ENCODE measurements at places on chromosomes 2 and 18.

DNA sequence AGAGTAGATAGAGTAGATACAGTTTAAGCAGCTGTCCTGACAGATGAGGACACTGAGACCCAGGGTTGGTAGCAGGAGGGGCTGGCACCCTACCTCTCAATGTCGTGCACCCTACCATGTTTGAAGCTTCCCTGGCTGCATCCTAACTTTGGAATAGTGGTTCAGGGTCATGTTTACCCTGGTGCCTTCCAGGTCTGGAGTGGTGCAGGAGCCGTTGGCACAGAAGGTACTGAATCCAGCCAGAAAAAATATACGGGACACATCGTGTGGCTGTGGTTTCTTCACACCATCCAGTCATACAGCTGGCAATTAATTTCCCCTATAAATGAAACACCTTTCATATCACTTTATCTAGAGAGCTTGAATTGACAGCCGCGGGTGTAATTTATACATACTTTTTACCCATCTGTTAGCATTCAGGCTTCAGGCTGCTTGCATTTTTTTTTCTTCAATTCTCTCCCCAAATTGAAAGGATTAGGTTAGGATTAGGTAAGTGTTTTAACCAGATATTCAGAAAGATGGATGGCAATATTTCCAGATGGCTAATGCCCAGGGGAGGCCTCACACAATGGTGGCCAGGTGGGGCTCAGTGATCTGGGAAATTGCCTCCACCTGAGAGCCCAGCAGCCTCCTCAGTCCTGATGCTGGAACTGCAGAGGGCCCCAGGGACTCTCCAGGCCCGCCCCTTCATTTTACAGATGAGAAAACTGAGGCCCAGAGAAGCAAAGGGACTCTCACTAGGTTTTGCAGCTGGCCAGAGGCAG, 127.0 kb downstream of the CELF4 start:
- DNase-seq, result no peak

- no peak for DNase-seq
These were observed 72.2 kb upstream of the SLC4A10 start for GRCh38 chr2:161552015-161552414.

DNA sequence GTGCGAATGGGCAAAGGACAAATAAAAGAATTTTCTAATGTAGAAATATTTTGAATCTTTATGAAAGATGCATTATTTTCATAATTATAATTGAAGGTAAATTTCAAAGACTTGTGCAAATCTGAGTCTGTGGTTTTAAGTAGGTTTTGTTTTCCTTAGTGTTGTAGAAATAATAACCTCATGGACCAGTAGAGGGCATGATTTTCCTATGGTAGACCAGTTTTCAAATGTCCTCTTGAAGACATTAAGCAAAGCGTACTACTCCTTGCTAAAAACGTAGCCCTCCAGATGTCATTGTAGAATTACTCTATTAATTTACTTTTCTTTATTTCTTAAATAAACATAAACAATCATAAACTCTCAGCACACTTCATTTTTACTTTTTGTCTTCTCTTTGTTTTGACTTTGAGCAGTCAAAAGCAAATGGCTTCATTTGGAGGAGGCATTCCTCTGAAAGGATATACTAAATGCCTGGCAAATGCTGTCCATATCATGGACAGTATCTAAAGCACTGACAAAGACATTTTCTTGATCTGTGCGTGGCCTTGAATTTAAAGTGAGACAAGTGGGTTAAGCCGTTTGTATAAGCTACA, 85.8 kb upstream of the FAM237A start:
- no peak for DNase-seq

DNA sequence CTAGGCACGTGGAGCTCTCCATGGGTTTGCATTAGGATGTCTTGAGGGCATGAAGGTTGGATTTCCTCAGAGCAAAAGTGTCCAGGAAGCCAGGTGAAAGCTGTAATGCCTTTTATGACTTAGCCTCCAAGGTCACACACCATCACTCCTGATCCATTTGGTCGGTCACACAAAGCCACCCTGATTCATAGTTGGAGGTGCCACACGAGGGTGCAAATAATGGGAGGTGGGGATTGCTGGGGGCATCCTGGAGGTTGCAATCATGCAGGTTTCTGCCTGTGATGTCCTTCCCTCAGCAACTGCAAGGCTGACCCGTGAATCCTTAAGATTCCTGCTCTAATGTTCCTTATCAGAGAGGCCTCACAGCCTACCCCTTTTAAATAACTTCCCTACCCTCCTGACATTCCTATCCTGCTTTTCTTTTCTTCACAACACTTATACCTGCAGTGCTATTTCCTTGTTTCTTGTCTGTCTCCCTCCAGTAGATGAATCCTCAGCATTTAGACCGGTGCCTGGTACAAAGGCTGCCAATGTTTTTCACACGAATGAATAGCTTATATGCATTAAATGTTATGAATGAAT, 97.1 kb downstream of the LIPG start:
- DNase-seq, result no peak

DNA sequence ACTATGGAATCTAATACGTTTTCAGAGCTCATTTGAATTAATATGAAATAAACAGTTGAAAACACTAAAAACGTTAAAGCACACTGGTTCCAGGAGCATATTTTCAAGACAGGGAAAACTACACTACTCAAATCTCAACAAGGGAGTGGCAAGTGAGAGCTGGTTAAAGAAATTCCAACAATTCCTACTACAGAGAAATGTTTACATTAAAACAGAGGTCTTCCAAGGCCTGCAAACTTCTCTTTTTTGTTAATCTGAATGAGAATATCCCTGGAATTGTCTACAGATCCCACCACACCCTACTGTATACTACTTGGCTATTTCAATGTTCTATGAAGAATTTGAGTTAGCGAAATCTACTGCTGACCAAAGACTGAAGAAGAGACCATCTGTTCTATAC, 231.5 kb downstream of the ZEB2 start:
- no peak for DNase-seq

GRCh38 chr2:86628091-86628522, 4.4 kb upstream of the RNF103 start:
- DNase-seq, result no peak

DNA sequence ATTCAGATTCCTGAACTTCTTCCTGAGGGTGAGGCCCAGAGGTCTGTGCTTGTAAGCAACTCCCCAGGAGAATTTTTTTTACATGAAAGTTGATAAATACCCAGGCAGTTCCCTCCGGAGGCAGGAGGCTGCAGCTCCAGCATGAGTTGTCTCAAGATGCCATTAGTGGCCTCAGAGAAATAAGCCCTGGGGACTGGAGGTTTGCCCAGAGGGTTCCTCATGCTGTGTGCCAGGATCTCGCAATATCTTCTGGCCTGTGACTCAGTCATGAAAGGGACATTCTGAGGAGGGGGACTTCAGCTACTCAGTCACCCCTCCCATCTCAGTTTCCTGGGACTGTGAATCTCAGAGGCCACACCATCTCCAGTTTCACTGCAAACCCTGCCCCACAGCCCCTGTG, 49.9 kb downstream of the LYPD1 start:
- no peak for DNase-seq

DNA sequence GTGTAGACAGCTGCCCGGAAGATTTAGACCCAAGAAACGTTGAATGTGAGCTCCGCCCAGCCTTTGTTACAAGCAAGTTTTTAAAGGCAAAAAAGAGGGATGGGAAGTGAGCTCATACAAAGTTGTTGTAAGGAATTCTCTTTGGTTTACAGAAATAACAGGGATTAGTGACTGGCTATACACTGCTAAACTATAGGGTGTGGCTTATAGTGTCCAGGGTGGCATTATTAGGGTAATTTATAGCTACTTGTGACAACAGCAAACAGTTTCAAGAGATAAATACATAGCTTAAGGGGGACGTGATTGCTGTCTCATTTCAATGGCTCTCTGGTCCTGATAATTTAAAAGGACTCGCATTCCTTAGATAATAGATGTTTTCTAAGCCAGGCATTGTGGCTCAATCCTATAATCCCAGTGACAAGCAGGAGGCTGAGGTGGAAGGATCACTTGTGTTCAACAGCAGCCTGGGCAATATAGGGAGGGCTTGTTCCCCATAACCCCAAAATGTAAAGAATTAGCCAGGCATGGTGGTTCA, 66.5 kb upstream of the TGIF1 start:
- no peak for DNase-seq

DNA sequence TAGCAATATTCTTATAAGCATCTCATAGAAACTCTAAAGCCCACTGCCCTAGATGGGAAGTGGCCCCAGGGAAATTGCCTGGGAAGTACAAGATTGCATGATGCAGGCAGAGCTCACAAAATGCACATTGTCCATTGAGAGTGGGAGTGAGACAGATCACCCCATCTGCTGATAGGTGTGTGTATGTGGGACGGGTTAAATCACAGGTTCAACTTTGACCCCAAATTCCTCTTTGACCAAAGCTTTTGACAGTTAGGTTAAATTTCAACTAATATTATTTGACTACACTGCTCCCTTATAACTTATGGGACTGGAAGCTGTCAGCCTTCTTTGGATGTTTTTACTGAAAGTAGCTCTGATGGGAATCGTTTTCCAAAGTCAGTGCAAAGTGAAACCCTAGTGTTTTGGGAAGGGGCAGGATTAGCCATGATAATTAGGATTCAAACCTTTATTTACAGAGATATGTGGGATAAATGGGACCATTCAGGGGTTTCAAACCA, 11.4 kb upstream of the FABP1 start:
- no peak for DNase-seq

DNA sequence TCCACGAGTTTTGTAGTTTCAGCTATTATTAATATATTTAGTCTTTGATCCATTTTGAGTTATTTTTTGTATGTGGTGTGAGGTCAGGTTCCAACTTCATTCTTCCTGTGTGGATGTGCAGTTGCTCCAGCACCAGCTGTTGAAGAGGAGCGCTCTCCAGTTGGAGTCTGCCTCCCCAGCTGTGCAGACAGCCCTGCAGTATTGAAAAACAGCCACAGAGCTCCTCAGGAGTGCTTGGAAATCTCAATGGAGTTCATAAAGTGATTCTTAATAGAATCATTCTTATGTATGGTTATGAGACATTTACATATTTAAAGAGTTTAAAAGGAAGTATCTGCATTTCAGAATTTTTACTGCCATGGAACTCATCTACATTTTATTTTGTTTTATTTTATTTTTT, 17.3 kb downstream of the DGKD start:
- no peak for DNase-seq

- no peak for DNase-seq
These were observed 131.9 kb upstream of the SPATS2L start for GRCh38 chr2:200174433-200175216.

- no peak for DNase-seq
These were observed 356.1 kb upstream of the ZEB2 start for GRCh38 chr2:144876013-144876412.

- DNase-seq, result no peak
These were observed 156.2 kb downstream of the CCDC148 start for GRCh38 chr2:158300394-158300793.

DNA sequence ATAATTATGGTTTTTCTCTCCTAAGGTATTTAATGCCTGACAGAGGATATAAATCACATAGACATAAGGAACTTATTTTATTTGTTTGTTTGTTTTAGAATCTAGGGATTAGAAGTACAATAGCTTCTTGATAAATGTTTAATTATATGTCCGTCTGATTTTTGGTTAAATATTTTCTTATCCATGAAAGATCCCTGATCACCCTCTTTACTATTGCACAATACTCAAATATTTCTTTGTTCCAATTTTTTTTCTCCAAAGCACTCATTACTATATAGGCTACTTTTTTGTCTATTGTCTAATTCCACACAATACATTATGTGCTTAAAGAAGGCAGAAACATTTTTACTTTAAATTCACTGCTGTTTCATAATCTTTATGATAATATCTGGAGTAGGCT, 875.8 kb downstream of the TDRD15 start:
- DNase-seq, result no peak

- no peak for DNase-seq
These were observed 493 bp downstream of the FN1 start for GRCh38 chr2:215435280-215435869.

GRCh38 chr2:8587251-8587791, 94.5 kb upstream of the ID2 start:
- DNase-seq, result no peak

- DNase-seq, result no peak
These were observed 24.2 kb upstream of the ARMC9 start for GRCh38 chr2:231174211-231174651.

DNA sequence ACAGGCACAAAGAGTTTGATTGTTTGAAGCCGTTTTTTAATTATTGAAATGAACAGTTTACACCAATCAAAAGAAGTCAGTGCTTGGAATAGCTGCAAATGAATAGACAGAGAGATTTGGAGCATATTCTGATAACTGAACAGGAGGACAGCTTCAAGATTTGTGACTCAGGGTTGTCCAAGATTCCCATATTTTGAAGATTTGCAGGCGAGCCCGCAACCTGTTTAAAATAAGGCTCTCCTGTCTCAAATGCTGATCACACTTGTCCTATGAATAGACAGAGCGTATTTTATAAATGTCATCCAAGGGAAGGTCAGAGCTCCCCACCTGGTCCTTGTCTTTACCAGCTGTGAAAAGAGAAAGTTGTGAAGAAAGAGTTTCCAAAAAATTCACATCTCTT, 198.7 kb downstream of the RNF144A start:
- no peak for DNase-seq

DNA sequence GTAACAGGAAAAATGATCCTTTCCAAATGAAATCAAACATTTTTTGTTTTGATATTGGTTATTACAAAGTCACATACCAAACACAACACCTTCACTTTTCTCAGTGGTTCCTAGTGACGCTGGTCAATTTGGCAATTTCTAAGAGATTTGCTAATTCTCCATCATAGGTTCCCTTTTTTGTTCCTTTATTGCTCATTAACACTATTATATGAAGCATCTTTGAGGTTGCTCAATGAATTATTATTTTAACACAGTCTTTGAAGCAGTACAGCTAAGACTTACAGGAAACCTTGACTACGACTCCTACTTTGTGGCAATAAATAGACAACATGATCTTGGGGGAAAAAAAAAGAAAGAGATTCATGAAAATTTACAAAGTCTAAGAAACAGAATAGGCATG, 152.2 kb upstream of the VRK2 start:
- DNase-seq, result no peak

- no peak for DNase-seq
These were observed 188.7 kb downstream of the MYT1L start for GRCh38 chr2:2142345-2142744.

GRCh38 chr2:240138254-240138984, 2.0 kb downstream of the OTOS start:
- no peak for DNase-seq

GRCh38 chr2:161522796-161523195, 101.4 kb upstream of the SLC4A10 start:
- no peak for DNase-seq

DNA sequence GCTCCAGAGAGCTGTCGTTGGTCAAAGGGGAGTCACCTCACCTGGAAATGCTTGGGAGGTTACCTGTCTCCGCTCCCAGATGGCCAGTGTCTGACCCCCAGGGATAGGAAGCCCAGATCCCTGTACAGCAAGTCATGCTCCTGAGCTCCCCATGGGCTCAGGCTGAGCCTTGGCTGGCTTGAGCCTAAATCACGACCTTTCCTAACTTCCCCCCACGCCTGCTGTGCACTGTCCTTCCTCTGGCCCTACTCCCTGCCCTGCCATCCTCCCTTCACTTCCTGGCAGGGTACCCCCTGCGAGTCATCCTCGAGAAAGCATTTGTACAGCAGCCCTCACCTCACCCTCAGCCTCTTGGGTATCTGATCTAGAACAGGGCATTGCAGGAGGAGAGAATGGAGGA, 9.2 kb upstream of the HDAC4 start:
- DNase-seq, result no peak

GRCh38 chr2:202726070-202726469, 91.3 kb downstream of the FAM117B start:
- no peak for DNase-seq
